ENCODE measurements at places on chromosomes 4 and X.

- no peak for DNase-seq
Observed at GRCh38 chr4:80225595-80225994, 28.3 kb downstream of the PRDM8 start.

DNA sequence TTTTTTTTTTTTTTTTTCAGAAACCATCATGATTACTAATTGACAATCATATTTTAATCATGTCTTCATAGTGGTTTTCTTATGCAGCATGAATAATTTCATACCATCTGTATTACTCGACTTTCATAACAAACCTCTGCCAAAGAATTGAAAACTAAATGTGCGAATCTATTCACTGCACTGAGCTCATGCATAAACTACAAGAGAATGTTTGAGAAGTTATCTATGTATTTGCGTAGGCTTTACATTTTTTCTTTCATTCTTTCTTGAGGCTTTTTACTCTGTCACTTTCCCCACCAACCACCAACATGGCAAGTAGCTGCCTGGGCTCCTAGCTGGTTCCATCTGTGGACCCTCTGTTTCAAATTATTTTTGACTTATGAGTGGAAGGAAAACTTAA, 1761.0 kb downstream of the STIM2 start:
- DNase-seq: no peak

GRCh38 chrX:11698702-11699101, 33.0 kb upstream of the ARHGAP6 start:
- DNase-seq: no peak

- no peak for DNase-seq
Observed at GRCh38 chr4:147078875-147079658, 133.4 kb upstream of the TTC29 start.

DNA sequence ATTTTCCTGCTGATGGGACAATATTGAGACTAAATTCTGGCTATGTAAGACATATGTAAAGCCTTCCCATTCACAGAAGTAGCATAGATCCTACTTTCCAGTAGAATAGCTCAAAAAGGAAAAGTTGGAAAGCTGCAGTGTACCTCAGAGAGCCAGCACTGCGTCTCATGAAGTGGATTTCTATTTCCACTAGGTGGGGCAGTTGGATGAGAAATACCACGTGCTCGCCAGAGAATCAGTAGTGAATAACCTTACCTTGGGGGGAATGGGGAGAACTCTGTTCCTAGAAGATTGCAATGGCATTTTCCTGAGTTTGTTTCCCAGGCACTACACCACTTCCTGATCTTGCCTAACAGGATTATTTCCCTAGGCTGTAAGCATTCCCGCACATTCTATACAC, 907.1 kb downstream of the FSTL5 start:
- no peak for DNase-seq

DNA sequence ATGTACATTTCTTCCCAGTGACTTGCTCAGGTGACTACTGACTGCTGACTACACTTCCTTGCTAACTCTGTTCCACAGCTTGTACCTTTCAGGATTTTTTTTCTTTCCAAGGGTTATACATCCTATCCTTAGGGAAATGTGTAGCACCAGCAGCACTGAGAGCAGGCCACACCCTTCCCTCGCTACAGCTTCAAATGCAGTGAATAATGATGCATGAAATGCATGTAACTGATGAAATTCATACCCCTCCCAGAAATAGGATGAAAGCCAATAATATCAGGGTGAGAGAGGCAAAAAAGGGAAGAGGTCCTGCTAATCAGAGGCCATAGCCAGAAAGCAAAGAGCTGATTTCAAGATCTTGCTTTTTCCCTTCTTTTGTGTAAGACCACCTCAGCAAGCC, 6.2 kb upstream of the FGF16 start:
- DNase-seq: no peak

DNA sequence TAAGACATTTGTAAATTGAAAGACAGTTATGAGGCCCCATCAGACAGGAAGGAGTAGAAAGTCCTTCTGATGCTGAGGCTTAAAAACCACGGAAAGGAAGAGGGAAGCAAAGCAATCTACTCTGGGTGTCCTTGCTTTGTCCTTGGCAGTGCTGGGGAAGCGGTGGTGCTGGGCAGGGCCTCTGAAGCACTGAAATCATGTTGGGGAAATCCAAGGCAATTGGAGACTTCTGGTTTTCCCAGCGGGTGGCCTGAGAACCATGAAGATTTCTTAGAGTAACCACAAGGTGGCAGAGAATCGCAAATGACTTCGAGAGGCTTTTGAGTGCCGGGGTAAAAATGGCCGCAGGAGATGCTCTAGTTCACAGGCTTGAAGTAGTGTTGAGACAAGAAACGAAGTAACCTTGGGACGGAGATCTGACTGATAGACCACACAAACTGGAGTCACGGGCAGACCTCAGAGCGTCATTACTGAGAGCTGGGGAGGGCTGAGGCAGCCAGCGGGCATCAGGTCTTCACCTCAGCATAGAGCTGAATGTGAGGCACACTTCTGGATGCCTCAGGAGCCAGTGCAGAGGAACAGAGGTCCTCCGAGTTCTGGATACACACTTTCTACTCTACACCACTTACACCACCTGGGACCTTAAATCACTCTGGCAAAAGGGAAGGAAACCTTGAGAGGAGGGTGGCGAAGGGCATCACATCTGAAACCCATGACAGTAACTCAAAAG, 130.7 kb upstream of the GPRIN3 start:
- peak; percentile 29 for DNase-seq

DNA sequence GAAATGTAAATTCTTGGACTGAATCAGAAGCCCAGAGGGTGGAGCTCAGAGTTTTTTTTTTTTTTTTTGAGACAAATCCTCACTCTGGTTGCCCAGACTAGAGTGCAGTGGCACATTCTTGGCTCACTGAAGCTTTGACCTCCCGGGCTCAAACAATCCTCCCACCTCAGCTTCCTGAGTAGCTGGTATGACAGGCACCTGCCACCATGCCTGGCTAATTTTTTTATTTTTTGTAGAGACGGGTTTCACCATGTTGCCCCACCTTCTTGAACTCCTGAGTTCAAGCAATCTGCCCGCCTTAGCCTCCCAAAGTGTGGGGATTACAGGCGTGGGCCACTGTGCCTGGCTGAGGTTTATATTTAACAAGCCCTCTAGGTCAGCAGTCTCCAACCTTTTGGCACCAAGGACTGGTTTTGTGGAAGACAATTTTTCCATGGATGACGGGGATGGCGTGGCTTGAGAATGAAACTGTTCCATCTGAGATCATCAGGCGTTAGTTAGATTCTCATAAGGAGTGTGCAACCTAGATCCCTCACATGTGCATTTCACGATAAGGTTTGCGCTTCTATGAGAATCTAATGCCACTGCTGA, 76.7 kb downstream of the FHIP1A start:
- no peak for DNase-seq

- no peak for DNase-seq
Observed at GRCh38 chr4:89549907-89550306, 242.3 kb upstream of the GPRIN3 start.

GRCh38 chr4:52071791-52072546, 20.9 kb downstream of the SPATA18 start:
- DNase-seq: no peak

GRCh38 chrX:68942840-68943239, 114.0 kb downstream of the EFNB1 start:
- no peak for DNase-seq

- no peak for DNase-seq
Observed at GRCh38 chr4:71938776-71939175, 93.0 kb upstream of the NPFFR2 start.

DNA sequence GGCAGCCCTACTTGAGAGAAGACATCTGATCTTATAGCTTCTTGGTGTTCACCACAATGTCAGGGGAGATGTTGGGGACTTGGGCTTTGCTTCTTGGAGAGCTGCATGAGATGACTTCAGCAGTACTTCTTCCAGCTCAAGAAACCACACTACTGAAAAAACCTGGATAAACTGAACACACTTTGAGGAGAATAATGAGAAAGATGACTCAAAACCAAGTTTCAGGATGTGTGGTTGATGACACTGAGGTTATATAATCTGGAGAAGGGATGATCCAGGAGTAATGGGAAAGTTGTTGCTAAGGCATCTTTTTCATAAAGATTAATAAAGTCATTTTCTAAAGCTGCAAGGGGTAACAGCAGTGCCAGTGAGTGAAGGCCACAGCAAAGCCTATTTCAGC, 58.4 kb upstream of the PNPLA4 start:
- DNase-seq: no peak

GRCh38 chrX:15158736-15159406, 111.0 kb downstream of the ASB9 start:
- no peak for DNase-seq

DNA sequence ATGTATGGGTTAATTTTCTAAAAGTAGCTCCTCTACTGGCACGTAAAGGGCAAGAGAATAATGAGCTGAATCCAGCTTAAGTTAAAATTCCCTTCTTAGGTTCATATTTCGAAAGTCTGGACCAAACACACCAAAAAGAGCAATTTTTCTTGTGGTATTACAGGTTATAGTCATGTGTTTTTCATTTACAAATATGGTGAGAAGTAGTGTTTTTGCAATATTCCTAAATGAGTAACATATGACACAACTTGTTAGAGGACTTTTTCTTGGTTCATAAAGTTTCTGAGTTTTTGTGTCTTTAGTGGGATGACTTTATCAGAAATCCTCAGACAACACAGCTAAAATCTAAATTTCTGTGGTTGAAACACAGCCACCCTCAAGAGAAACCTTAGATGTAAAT, 172.1 kb downstream of the AFF2 start:
- DNase-seq: no peak

- no peak for DNase-seq
Observed at GRCh38 chr4:56986952-56987351, 8.3 kb downstream of the POLR2B start.

- DNase-seq: no peak
Observed at GRCh38 chr4:83536362-83537272, 709 bp downstream of the GPAT3 start.

DNA sequence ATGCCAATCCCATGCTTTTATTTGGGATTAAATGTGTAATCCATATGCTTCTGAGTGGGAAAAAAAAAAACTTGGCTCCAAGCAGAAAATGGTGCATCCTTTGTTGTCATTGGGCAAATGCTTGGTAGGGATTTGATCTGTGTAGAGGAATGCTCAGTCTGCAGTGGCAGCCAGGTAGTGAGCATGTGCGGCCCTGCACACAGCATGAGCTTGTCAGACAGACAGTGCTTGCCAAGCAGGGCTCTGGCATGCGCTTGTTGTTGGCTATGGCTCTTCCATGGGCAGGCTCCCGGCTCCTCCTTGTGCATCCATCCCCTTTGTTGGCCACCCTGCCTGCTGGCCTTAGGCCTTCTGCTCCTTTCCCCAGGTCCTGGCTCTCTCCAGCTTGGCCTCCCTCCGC, 130.3 kb downstream of the GPR143 start:
- no peak for DNase-seq

- no peak for DNase-seq
Observed at GRCh38 chr4:6469898-6470501, 2.4 kb downstream of the PPP2R2C start.

DNA sequence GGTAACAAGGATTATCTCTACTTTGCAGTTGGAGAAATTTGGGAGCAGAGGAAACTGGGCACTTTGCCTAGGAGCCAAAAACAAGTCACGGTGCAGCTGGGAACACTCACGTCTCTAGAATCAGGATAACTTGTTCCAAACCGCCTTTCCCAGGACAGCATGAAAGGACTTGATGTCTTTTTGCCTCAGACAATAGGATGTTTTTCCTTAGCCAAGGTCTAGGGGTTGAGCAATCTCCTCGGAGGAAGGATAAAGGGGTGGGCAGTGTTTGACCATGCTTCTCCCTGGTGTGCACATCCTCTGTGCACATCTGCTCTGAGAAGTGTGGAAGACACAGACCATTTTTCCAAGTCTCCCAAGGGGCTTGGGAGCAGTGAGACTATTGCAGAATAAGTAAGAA, 1.7 kb upstream of the SPARCL1 start:
- DNase-seq: no peak

DNA sequence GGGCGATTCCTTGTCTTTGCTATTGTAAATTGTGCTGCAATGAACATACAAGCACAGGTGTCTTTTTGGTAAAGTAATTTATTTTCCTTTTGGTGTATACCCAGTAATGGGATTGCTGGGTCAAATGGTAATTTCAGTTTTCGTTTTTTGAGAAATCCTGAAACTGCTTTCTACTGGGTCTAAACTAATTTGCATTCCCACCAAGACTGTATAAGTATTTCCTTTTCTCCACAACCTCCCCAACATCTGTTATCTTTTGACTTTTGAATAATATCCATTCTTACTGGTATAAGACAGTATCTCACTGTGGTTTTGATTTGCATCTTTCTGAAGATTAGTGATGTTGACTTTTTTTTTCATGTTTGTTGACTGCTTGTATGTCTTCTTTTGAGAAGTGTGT, 2506.0 kb downstream of the PCDH7 start:
- no peak for DNase-seq

DNA sequence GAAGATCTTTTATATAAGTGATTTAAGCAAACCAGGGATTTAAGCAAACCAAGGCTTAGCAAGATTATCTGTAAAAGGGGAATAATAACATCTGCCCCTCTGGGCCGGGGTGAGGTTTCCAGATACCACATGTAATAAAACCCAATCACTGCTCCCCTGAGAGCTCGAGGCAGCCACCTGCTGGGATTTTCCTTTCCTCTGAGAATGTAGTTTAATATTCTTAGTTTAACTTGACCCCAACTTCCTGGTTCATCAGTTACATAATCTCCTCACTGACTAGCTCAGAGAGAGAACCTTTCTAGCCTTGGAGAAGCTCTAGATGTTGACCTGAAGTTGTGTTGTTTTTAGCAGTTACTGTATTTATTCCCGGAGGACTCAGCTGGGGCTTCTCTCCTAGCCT, 322.4 kb downstream of the ARHGAP10 start:
- no peak for DNase-seq

DNA sequence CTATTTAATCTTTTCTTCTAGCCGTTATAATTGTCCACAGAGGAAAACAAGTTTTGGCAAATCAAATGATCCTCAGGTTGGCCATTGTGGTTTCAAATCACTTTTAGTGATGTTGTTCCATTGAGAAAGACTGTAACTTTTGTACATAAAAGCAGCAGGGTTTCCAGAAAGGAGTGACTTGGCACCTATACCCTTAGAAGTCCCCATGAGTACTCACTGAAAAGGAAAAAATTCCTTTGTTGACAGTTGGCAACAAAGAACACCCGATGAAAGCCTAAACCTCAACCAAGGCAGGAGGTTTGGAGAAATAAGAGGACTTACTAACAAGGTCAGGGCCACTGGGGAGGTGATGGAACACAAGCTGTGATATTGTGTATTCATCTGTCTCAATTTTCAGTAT, 474.4 kb downstream of the RAPGEF2 start:
- no peak for DNase-seq

GRCh38 chr4:124065936-124066335, 646.6 kb downstream of the ANKRD50 start:
- no peak for DNase-seq

GRCh38 chr4:25160714-25161592, 704 bp upstream of the SEPSECS start:
- no peak for DNase-seq
